NCI-H510A (cell line): ENCODE measurements at places on chromosomes 2 and 18.

DNA sequence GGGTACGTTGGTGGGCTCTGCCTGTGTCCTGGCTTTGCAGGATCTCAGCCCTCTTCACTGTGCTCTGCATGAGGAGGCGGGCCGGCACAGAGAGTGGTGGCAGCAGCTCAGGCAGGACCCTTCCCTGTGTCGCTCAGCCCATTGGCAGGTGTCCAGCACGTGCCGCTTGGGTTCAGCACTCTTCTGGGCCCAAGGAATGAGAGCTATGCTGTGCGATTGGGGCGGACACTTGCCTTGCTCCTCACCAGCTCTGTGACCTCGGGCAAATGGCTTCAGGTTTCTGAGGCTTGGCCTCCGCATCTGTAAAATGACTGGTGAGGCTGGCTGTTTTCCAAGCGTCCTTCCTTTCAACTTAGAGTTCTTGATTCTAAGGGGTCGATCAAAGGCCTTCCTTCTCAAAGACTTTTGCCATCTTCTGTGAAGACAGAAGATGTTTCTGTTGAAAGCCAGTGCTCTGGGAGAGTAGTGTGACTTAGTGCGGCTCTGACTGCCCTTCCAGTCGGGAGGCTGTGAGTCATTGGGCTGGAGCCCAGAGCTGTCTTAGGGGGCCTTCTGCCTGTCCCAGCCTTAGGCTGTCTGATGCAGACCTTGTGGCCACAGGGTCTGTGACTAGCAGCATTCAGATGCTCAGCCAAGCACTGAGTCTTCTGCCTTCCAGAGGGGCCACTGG lies 35.6 kb downstream of the GLI2 start:
- no peak for DNase-seq

GRCh38 chr2:218091746-218092145 lies 22.7 kb downstream of the RUFY4 start:
- DNase-seq, result no peak

DNA sequence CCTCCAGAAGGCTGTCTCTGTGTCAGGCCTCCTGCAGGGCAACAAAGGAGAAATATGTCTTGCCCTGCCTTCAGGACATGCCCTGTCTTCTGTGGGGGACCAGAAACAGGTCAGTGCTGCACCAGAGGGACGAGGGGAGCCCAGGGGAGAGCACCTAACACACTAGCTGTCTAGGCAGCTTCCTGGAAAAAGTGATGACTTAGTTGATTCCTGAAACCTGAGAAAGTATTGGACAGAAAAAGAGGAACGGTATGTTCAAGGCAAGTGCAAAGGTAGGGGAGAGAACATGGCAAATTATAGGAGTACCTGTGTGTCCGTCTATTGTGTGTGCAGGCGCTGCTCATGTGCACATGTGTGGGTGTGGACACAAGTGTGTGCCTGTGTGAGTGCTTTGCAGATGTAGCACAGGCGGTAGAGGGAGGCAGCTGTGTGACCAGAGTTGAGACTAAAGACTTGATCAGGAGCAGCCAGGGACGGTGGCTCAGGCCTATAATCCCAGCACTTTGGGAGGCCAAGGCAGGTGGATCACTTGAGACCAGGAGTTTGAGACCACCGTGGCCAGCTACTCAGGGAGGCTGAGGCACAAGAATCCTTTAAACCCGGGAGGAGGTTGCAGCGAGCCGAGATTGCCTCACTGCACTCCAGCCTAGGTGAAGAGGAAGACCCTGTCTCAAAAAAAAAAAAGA lies 119.5 kb downstream of the GYPC start:
- DNase-seq, result no peak

- DNase-seq, result no peak
Observed at GRCh38 chr2:149687052-149687427, 99.5 kb upstream of the MMADHC start.

DNA sequence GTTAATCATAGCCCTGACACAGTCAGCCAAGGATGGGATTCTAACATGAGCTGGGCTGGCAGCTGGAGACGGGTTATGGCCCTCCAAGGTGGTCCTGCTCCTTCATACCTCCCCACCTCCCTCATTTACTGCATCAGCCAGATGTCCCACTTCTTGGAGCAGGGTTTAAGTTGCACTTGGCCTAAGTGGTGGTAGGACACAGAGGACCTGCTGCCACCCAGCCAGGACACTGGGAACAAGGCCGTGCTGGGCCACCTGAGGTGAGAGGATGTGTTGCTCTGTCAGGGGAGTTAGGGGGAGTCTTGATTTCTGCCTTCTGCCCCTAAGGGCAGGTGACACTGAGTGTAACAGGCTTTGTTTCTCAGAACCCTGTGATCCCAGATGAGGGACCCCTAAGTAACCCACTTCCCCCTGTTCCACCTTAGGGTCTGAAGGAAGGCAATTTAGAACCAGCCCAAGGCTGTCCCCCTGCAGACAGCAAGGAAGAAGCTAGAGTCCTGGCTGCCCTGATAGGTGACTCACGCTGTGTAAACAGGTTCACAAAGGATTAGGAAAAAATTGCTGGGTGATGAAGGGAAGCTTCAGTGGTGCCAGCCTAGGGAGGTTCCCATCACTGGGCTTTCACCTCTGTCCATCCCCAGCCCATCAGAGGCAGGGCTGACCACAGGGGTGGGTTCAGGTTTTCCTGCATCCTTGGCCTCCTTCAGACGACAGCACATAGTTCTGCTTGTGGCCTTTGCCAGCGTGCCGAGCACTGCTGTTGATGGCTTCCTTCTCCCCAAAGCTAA lies 114.3 kb upstream of the MCFD2 start:
- no peak for DNase-seq

DNA sequence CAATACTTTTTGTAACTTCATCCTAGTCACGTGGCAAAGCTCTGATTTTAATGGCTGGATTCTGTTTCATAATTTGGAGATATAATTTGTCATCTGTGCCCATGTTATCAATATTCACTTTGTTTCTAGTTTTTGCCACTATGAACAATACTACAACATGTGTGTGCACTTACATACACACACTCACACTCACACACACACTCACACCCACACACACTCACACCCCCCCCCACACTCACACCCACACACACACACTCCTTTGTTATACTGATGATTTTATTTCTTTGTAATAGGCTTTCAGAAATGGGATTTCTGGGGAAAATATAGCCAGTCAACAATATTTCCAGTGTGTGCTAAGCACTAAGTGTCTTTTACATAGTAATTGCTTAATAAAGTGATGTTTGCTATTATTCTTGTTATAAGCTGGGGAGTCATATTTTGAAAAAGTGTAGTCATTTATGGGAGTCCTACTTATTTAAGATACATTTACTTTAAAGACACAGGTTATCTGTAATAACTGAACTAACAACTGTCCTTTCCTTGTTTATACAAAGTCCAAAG lies 22.8 kb upstream of the ROCK2 start:
- DNase-seq, result no peak

DNA sequence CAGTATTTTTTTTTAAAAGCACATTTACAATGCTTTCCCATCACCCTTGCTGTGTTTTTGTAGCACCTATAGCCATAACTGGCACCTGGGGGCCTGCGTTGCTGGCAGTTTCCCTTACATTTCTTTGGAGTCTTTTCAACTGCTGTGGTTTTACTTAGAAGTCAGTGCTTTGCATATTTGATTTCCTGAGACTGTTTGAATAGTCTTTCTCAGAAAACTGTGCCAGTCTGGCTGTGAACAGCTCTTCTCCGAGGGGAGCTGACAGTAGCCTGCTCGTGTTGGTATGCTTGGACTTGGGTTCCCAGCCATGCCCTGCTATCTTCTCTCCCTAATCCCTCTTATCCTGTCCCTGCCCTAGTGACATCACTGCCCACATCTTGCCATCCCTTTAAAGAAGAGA lies 81.5 kb downstream of the DPP4 start:
- DNase-seq, result no peak

DNA sequence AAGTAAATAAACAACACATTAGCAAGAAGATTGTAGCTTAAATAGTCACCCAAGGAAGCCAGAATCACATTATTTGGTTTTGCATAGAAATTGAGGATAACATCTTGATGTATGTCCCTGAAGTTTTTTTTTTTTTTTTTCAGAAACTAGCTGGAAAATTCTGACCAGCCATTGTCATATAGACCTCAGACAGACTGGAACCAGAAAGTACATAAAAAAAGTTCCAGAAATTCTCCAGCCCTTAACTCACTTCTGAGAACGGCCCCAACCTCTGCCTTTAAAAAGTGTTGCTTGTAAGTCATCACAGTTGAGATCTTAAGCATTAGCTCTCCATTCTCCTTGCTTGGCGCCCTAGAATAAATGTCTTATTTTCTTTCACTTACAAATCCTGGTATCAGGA lies 350.5 kb downstream of the CCDC85A start:
- DNase-seq, result no peak
